ENCODE measurements at places on chromosomes 4 and X.

DNA sequence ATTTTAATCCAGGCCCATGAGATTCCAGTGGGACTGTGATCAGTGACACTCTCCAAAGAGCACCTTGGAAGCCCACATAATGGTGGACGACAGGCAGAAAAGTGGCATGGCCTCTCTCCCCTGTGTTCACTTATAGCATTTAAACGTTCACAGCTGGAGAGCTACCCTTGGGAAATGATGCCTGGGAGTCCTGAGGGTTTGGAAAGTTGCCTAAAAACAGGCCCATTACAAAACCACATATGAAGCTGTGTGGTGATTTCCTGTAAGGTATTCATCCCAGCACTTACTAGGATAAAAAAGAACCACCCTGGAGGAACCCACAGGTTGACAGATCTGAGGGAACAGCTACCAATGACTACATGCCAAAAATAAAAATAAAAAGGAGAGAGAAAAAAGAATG, 193.2 kb downstream of the RASL11B start:
- peak; percentile 62 for DNase-seq

DNA sequence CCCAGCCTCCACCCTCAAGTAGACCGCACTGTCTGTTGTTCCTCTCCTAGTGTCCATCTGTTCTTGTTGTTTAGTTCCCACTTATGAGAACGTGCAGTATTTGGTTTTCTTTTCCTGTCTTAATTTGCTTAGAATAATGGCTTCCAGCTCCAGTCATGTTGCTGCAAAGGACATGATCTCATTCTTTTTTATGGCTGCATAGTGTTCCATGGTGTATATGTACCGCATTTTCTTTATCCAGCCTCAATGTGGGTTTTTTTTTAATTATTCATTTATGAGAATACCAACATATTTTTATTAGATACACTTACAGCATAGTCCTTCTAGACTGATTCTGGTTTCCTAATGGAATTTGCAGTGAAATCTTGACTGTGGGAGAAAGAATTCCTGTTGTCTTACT, 1.3 kb downstream of the VMA21 start:
- no peak for DNase-seq

GRCh38 chrX:23871905-23872546, 35.7 kb downstream of the APOO start:
- DNase-seq = no peak

DNA sequence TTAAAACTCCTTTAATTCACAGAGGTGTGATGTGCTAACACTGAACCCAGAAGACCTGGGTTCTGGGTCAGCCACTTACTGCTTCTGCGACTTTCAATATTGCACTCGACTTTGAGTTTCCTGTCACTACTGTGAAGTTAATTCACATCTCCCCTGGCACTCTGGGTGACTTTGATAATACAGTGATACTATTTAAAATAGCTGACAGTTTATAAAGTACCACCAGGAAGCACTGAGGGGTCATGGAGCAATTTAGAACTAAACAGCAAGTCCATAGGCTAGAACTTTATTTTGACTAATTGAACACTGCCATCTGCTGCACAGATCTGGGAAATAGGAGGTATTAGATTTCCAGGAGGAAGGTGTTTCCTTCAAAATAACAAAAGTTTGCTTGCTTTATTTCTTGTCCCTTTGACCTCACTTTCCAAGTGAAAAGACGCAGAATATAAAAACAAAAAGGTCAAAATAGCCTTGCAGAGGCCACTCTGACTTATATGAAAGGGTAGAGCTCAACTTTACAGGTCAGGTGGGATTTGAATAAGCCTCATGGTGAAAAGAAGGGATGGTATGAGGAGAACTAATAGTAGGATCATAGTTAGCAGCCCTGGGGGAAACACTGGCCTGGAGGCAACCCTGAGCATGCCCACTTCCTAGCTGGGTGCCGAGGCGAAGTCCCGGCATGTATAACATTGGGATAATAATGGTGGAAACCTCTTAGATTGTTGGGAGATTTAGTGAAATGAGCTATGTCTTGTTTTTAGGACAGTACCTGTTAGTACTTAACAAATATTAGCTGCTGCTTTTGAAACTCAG, 53.4 kb downstream of the ZNF518B start:
- DNase-seq = peak; percentile 25

DNA sequence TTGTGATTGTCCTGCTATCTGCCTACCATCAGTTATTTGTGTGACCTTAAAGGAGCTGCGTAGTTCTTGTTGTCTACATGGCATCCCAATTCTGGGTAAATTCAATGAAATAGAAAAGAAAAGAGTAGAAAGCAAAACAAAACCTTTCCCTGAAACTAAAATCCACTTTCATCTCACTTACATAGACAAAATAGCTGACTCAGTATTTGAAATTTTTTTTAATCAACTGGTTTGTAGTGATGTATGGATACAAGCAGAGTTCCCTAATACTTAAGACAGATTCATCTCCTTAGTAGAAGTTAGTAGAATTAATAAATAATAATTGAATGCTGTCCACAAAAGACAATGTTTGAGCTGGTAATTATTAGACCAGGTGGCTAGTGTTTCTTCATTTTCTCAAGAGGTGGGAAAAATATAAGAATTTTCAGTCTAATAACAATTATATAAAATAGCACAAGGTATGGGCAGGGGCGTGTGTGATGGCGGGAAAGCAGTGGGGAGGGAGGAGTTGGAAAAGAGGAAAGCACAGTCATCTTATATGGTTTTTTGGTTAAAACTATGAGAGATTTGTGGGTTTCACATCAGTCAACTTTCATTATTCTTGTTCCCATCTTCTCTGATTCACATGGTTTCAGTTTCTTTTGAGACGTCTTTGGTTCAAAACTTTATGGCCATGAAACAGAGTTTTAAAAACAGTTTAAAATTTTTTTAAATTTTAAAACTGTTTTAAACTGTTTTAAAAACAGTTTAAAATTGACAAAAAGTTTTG, 275.2 kb downstream of the SPRY1 start:
- DNase-seq = no peak

- DNase-seq = no peak
These were observed 69.2 kb upstream of the FAT1 start for GRCh38 chr4:186792728-186793366.

DNA sequence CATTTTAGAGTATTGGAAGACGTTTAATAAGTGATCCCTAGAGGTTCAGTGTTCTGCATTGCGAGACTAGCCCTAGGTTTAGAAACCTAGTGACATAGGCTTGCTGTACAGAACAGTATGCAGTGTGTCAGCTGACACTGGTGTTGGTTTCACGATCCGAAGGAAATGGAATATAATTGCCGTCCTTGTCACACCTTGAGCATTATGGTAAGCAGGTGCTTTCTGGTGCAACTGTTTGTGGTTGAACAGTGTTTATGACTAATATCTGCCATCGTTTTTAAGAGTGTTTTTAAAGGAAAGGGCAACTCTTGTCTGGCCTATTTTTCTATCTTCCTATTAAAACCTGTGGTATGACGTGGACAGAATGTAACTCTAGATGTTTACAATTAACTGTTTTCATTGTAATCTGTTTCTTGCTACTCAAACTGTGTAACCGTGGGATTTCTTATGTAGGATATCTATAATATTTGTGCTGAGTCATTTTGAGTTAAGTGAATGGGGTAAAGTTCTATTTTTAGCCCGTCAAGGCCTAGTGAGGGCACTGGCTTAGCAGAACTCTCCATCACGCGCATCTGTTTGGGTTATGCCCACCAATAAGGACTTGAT, 53.8 kb upstream of the TBC1D14 start:
- peak; percentile 41 for DNase-seq

Measured in NCI-H2081 (cell line).